Amniotic epithelial cell (primary cell): ENCODE measurements at places on chromosomes 5 and 9.

DNA sequence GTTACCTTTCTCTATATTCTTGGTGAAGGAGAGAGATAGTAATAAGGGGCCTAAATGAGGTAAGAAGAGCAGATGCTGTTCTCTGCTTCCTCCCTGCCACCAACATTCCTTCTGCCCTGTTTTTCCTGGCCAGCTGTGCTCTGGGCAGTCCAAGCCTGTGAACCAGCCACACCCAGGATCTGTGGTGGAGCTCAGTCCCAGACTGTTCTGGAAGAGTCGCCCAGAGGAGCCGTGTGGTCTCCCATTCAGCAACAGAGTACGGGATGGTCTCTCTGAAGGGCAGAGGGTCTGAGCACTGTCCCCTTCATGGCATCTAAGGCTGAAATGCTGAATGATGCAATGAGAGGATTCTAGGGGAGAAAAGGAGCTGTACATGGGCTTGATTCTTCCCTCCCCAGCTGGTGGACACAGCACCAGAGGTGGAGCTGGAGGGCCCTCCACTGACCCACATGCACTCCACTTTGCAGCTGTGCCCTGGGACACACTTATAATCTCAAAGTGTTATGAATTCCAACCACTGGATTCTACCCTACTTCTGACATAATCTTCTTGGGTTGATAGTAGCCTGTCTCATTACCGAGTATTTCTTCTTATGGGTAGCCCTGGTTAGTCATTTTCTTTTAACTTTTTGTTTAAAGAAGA is 70.8 kb upstream of the RPS23 start:
- DNase-seq: no peak

- no peak for DNase-seq
Measured at GRCh38 chr9:96100385-96101300, 201.3 kb downstream of the HSD17B3 start.

GRCh38 chr5:174431504-174431903 is 292.9 kb upstream of the MSX2 start:
- no peak for DNase-seq

DNA sequence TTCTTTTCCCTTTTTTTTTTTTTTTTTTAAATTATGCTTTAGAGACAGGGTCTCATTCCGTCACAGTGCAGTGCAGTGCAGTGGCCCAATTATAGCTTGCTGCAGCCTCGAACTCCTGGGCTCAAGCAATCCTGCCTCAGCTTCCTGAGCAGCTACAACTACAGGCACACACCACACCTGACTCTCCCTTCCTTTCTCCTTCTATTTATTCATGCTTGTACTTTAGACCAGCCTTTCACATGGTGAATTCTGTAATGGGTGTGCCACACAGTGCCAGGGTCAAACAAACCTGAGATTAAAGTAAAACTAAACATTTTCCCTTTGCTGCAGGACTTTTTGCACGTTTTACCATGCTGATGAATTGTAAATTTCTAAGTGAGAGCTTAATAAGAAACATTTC is 8.0 kb downstream of the SH3RF2 start:
- DNase-seq: no peak
